ENCODE measurements at places on chromosomes 4 and X. TPM values are rescaled to one million over a fixed set of nuclear protein-coding genes. Genes with fewer than 3 reads are reported as not detected.

- H3K4me3 ChIP-seq, result no peak overlapping the region
- no peaks in the 10 kb centered on the region for H3K36me3 ChIP-seq
- no peak overlapping the region for H3K27ac ChIP-seq
- no peaks in the 10 kb centered on the region for H3K27me3 ChIP-seq
- H3K4me1 ChIP-seq, result peaks cover 3% of the 10 kb centered on the region
These were observed 112.0 kb downstream of the SHROOM3 start for GRCh38 chr4:76546759-76547742.

GRCh38 chrX:76183289-76184049 lies 10.6 kb downstream of the PBDC1 start:
- peak; percentile 0 for DNase-seq
- no peak overlapping the region for H3K4me3 ChIP-seq
- H3K27me3 ChIP-seq, result peaks cover 4% of the 10 kb centered on the region
- H3K36me3 ChIP-seq, result peaks cover 9% of the 10 kb centered on the region

DNA sequence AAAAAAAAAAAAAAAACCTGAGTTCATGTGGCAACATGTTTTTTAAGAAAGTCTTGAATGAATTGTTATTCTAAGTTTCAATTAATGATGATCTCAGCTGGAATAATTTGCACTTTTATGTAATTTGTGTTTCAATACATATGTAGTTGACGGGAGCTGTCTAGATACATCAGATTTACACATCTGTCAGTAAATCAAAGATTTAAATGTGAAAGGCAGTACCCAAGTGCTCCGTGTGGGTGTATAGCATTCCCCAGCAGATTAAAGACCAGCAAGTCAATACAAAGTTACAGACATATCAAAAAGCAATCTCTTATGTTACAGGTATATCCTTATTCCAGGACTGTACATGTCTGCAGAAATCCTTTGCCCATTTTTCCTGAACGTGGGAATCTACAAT lies 35.2 kb downstream of the SYNPO2 start:
- H3K27ac ChIP-seq, result no peak overlapping the region
- no peaks in the 10 kb centered on the region for H3K36me3 ChIP-seq
- DNase-seq, result no peak
- peaks cover 3% of the 10 kb centered on the region for H3K4me1 ChIP-seq

GRCh38 chrX:53044995-53045394 lies 3.6 kb upstream of the GPR173 start:
- peak; percentile 18 for DNase-seq
- no peak overlapping the region for H3K4me3 ChIP-seq
- no peaks in the 10 kb centered on the region for H3K36me3 ChIP-seq
- peaks cover 20% of the 10 kb centered on the region for H3K27me3 ChIP-seq
- no peak overlapping the region for H3K27ac ChIP-seq
- no peaks in the 10 kb centered on the region for H3K4me1 ChIP-seq

Gene NALF2
- 0.43 TPM for total RNA-seq

Gene PGK1
- 351 TPM for total RNA-seq

Gene LANCL3
- 2.0 TPM for total RNA-seq

Gene DCAF12L2
- total RNA-seq, result 0.20 TPM

Gene ZNF732
- not detected for total RNA-seq

Measured in lung (tissue), 17 donors.